ENCODE measurements at places on chromosomes 12 and 14. TPM values are rescaled to one million over a fixed set of nuclear protein-coding genes. Genes with fewer than 3 reads are reported as not detected.

The AKAP6 gene
- 5.5 TPM for total RNA-seq

The IL26 gene
- total RNA-seq, result not detected

The DPPA3 gene
- not detected for total RNA-seq

The ASB2 gene
- total RNA-seq, result 0.58 TPM

The LPAR5 gene
- total RNA-seq, result not detected

The RNFT2 gene
- total RNA-seq, result 6.6 TPM

The LRTM2 gene
- not detected for total RNA-seq

The PMEL gene
- 0.58 TPM for total RNA-seq
